ENCODE measurements at places on chromosomes 5 and 9. TPM values are rescaled to one million over a fixed set of nuclear protein-coding genes. Genes with fewer than 3 reads are reported as not detected.
A peak's percentile ranks its signal among the peaks of the same experiment; 100 is the strongest.

- peak; percentile 78 for DNase-seq
Measured at GRCh38 chr5:81151546-81151945, 81.6 kb upstream of the CKMT2 start.

Gene PCDHA4
- not detected for polyA plus RNA-seq

DNA sequence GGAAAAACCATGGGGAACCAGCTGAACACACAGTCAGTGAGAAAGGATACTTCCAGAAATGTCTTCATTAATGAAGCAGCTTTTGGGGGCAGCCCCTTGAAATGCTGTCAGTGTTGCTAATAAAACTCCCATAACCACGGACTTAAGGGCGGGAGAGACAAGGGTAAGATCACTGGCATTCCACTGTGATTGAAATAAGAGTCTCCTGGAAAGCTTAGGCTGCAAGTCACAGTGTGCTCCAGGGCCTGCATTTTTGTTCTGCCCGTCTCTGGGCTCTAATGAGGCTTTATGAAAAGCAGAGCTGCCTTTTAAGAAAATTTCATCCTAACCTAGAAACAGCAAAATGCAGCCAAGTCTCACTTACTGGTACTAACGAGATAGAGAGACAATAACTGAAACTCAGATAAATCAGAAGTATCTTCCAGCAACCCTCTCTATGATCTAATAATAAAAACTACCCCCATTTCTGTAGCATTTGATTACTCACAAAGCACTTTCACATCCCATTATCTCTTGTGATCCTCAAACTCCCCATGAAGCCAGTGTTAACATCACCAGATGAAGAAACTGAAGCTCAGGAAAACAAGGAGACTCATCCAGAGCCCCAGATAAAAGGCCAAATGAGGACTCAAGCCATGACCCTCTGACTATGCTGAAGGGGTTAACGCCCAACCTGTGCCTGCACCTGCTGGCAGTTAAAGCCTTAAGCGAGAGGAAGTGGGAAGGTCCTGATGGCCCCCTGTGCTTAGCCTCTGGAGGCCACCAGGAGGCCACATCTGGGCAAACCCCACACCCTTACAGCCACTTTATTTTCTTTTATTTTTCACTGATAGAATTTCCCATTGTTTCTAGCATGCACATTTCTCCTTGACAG lies 37.5 kb downstream of the SPOCK1 start:
- no peak for DNase-seq

- no peak for DNase-seq
Measured at GRCh38 chr9:79663300-79663699, 91.5 kb downstream of the TLE4 start.

GRCh38 chr5:180960209-180960608 lies 28.4 kb upstream of the BTNL3 start:
- no peak for DNase-seq

DNA sequence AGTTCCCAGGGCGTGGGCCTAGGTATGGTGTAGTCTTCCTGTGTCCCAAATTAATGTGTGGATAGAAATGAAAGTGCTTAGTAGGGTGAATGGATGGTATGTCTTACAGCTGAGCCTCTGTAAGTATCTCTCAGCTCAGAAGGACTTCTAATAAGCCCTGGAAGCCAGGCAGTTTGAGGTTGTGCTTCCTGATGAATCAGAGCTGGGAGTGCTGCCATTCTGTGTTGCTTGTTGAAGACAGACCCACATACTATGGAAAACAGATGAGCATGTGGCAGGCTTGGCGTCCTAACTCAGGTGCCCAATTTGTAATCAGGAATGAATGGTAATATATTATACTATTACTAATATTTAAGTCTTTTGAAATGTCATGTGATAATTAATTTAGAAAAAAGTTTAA lies 69.8 kb downstream of the CMYA5 start:
- no peak for DNase-seq

Gene TXNDC8
- not detected for polyA plus RNA-seq

DNA sequence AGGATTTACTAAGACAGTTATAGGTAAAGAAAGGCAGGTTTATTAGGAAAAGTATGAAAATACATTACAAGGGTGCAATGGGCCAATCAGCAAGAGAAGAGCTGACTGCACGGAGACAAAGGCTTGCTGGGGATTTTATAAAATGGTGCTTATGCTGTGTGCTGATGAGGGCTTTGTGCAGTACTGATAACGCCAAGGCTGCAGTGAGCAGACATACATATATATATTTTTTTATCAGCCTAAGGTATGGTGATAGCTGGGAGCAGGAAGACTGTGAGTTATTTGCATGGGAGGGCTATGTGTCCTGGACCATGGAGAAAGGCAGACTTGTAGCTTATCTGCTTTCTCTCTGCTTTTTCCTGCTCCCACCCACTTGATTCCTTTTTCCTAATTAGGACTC lies 208.1 kb upstream of the ACTBL2 start:
- DNase-seq: no peak

GRCh38 chr5:32003981-32004380 lies 170.1 kb downstream of the GOLPH3 start:
- DNase-seq: no peak

Gene COL23A1
- polyA plus RNA-seq: not detected

DNA sequence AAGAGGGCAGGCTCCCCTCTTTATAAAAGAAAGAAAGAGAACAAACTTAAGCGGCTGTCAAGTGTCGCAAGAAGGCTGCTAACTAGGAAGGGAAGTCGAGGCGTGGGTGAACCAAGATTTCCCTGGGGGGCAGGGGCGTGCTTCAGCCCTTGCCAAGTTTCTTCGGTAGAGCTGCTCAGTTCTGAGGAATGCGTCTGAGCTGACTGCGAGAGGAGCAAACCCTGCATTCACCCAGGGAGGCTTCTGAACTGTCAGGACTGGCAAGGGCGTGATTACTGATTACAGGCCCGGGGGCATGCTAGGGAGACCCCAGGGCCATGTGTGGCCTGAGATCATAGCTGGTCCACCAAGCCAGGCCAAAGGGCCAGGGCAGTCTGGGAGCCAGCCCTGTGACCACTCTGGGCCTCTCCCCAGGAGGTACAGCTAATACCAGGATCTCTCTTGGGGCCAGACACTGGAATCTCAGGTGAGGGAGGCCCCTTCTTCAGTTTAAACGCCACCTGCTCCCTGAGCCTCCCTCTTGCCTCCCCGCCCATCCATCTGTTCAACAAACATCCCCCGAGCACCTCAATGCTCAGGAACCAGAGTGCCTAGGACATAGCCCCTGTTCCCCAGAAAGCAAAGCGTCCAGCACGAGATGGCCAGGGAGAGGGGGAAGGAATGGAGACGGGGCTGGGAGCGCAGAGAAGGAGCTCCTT lies 30.9 kb downstream of the SARDH start:
- DNase-seq: no peak

DNA sequence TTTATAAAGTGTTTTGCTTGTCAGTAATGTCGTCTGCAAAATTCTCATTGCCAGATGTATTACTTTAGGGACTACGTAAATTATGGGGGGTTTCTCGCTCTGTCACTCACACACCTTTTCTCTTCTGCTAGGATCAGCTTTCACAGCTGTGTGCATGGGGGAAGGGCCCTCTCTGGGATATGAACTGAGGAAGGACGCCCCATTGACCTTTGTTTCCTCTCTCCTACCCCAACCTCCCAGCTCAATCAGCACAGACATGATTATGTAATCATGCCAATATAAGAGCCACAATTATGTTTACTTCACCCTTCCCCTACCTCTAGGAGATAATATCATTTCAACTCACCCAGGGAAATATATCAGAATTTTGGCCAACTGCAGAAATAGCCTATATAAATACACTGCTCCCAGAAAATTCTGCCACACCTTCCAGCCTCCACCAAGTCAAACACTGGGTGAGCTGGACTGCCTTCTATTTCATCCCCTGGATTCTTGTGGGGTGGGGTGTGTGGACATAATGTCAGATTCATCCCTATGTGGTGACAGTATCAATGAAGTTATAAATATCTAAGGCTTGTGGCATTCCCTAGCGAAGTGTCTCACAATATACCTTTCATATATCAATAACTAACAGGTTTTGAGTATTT lies 12.6 kb upstream of the SEMA5A start:
- DNase-seq: no peak

Gene NSUN2
- 42.0 TPM for polyA plus RNA-seq

DNA sequence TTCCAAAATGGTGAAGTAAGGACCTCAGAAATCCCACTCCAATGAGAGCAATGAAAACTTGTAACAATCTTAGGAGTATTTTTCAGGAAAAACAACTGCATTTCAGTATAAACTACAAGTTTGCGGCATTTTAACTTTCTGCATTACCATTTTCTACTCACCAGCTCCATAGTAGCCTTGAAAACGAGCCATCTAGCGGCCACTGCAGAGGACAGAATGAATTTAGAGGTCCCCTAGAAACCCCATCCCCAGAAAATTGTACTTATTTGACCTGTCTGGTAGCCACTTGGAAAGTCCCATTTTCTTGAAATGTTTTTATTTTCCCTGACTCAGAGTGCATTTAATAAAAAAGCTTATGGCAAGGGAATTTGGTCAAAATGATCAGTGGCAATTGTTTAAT lies 205.4 kb upstream of the ITGA1 start:
- DNase-seq: no peak

GRCh38 chr5:149113669-149114068 lies 27.6 kb upstream of the ABLIM3 start:
- DNase-seq: peak; percentile 46

- DNase-seq: no peak
Measured at GRCh38 chr9:135961811-135962695, 880 bp upstream of the UBAC1 start.

Gene SLC1A3
- 2.2 TPM for polyA plus RNA-seq

- DNase-seq: no peak
Measured at GRCh38 chr9:134842321-134842720, 38.3 kb upstream of the FCN2 start.

Gene SLC34A1
- not detected for polyA plus RNA-seq

Gene PPIC
- 56.0 TPM for polyA plus RNA-seq

GRCh38 chr9:98866435-98867102 lies 59.1 kb downstream of the GALNT12 start:
- DNase-seq: no peak

GRCh38 chr9:121645003-121645402 lies 6.4 kb upstream of the DAB2IP start:
- DNase-seq: no peak

DNA sequence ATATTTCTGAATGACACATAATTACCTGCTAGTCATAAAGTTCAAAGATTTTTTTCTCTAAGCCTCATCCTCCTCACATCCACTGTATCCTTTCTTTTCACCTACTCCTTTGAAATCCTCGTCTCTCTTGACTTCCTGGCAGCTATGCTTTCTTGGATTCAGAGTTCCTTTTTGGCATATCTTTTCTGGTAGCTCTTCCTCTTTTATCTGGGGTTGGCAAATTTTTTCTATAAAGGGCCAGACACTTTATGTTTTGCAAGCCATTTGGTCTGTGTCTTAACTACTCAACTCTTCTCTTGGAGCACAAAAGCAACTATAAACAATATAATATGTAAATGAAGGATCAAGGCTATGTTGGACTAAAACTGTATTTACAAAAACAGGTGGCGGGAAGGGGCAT lies 197.5 kb downstream of the KIAA0825 start:
- no peak for DNase-seq

Gene HMMR
- polyA plus RNA-seq: 6.3 TPM

DNA sequence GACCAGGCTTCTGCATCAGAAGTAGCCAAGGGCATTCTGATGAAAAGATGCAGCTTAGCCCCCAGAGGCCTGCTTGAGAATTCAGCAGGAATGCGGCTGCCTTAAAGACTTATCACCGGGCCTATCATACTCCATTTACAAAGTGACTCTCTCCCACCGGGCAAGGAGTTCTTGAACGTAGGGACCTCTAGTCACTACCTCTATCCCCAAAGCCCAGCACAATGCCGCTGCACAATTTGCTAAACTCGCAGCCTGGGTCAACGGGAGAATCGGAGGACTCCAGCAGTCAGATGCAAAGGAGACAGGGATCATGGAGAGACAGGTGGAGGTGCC lies 661 bp downstream of the PDCL start:
- no peak for DNase-seq

Gene PCDHGC5
- 2.5 TPM for polyA plus RNA-seq

DNA sequence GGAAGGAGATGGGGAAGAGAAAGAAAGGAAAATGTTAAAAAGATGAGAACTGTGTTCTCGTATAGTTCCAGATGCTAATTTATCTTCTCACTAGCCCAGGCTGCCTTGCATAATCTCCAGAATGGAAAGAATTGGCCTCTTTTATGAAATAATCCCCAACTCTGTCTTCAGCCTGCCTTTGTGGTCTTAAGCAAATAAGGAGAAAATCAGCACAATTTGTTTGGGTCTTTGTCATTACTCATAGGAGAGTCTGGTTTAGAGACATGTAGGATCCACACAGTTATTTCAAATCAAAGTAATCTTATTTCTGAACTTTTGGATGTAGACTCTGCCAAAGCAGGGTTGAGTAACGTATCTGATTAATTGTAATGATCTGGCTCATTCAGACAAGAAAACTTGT lies 50.7 kb upstream of the CAMK4 start:
- no peak for DNase-seq

GRCh38 chr9:91117474-91117891 lies 244.2 kb downstream of the AUH start:
- no peak for DNase-seq

GRCh38 chr5:95895251-95895650 lies 66.4 kb downstream of the ELL2 start:
- no peak for DNase-seq

DNA sequence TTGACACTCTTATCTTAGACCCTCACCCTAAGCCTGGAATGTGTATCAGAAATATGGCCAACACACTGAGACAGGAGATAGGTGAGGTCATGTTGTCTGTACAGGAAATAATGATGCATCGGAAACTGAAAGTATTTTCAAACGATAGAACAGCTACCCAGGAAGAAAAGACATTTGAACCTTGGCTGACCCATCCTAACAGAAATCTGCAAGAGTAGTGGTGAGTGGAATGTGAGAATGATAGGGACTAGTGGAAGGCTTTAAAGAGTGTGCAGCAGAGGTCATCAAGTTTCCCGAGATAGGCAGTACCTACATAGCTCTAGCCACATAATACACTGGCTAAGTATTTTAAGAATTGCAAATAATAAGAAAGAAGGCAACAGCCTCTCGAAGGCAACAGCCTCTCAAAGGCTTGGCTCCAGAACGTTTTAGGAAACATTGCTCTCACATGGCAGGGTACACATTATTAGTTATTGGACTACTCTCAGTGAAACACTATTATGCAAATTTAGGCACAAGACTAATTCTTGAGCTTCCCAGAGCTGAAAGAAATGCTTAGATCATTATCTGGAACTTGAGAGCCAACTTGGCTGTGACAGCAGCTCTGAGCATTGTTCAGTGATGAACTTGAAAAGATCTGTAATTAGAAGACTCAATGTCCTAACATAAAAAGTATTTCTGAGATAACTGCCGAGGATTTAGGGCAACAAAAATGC lies 133.1 kb upstream of the FBXL7 start:
- no peak for DNase-seq

GRCh38 chr9:13001989-13002580 lies 227.3 kb downstream of the LURAP1L start:
- no peak for DNase-seq

GRCh38 chr9:126758916-126759585 lies 45.8 kb upstream of the ZBTB43 start:
- DNase-seq: no peak

- DNase-seq: no peak
Measured at GRCh38 chr5:79488058-79488457, 25.9 kb downstream of the HOMER1 start.

Gene LCN15
- not detected for polyA plus RNA-seq

- no peak for DNase-seq
Measured at GRCh38 chr5:67699560-67699959, 503.0 kb upstream of the CD180 start.

Gene LYRM7
- polyA plus RNA-seq: 4.3 TPM

Measured in AG04450 (cell line).